ENCODE measurements at places on chromosomes 2 and 18.

- DNase-seq, result no peak
These were observed 414.9 kb upstream of the FSHR start for GRCh38 chr2:49569176-49569575.

GRCh38 chr18:7750966-7751365 is 183.8 kb downstream of the PTPRM start:
- DNase-seq, result no peak

GRCh38 chr18:53948991-53949390 is 275.5 kb downstream of the MBD2 start:
- DNase-seq, result no peak

GRCh38 chr18:78547817-78548216 is 431.8 kb upstream of the SALL3 start:
- no peak for DNase-seq

DNA sequence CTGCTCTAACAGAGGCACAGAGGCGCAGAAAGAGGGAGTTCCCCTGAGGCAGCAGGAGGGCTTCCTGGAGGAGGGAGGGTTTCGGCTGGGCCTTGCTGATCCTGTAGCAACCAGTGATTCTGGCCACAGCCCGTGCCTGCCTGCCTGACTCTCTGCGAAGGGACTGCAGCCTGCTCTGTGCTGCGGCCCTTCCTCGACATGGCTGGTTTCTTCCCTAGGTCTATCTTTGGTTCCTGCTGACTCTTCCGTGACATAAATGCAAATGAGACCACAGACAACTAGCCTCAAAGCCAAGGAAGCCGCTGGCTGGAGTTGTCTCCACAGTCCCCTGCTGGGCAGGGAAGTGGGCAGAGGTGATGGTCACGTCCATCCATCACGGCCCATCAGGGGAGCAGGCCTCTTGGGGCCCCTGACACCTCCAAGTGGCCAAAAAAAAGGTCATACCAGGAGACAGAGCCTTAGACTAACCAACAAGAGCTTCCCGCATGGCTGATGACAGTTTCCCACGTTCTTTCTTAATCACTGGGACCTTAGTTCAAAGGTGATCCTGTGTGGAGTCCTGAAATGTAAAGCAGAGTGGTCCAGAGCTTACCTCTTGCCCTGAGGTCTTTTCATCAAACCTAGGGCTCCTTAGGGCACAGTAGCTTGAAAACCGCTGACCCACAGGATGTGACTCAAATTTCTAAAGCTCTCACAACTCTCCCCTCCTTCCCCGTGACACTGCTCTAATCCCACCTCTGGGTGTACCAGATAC is 55.3 kb downstream of the HS1BP3 start:
- DNase-seq, result no peak

DNA sequence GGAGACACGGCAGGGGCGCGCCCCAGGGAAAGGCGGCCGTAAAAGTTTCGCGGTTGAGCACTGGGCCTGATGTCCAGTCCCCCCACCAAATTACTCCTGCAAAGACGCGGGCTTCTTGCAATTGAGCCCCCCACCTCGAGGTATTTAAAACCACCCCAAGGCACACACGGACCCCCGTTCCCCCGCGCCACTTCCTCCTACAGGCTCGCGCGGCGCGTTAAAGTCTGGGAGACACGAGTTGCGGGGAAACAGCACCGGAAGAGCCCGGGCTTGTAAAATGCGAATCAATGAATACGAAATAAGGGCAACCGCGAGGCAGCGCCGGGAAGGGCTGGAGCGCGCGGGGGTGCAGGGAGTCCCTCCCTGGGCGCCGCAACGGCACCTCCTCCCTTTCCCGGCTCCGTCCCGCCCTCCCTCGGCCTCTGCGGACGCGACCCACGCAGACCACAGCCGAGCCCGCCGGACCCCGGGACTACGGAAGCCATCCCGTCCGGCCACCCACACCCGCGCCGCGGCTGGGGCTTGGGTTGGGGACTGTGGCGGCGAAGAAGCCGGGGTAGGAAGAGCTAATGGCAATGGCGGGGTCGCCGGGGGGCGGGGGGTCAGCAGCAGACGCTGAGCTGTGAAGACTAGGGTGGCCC is 918 bp upstream of the NETO1 start:
- no peak for DNase-seq

GRCh38 chr2:144834998-144835633 is 315.2 kb upstream of the ZEB2 start:
- peak; percentile 24 for DNase-seq

DNA sequence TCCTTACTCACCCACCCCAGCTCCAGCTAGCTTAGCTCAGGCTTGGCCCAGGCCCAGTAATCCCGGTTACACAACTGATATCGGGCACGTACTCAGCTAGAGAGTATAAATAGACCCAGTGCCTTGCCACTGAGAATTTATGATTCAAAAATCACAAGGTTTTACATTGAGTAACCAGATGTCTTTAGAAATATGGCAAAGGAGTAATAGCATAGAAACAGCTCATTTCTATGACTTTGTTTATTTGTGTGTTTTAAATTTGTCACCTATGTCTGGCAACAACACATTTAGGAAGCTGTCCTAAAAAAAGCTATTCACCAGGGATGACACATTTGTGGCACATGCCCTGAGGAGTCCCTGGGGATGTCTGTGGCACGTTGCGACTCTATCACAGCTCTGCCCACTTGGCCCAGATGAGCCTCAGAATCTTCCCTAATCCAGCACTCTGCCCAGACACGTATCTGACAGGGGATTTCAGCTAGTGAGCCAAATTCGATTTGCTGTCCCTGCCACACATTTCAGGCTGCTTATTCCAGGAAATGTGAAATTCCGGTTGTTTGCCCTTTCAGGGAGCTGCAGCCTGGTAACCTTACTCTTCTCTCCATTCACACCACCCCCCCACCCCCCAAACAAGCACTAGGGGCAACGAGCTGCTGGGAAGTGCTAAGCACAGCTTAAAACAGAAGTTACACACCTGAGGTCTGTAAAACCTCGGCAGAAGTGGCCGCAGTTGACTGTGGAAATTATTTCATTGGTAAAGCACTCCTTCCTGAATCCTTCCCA is 85.4 kb upstream of the ZCCHC2 start:
- no peak for DNase-seq

- DNase-seq, result no peak
These were observed 15.7 kb downstream of the MSH6 start for GRCh38 chr2:47798631-47799030.

GRCh38 chr2:216698895-216699294 is 3.5 kb upstream of the IGFBP5 start:
- no peak for DNase-seq

- DNase-seq, result no peak
These were observed 434.2 kb downstream of the MEIS1 start for GRCh38 chr2:66869076-66869475.

- no peak for DNase-seq
These were observed 263.9 kb downstream of the MYCN start for GRCh38 chr2:16204251-16204650.

DNA sequence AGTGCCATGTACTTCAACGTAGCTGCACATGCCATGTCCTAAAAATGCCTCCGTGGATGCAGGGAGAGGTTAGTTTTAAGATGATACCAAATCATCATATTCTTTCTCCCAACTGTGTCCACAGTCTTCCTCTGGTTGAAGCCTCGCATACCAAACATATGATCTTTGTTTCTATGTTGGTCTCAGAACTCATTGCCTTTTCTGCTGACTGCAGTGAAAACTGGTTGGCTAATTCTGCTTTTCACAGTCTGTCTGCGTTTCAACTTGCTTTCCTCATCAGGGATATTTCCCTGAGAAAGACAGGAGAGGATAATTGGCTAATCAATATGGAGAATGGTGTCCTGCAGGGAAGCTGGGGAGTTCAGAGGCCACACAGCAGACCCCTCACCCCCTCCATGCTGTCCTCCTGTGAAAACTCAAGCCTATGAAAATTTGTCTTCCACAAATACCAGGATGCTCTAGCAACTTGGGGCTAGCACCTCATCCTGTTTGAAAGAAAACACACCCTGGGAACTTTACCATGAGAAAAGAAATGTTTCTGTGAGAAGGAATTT is 192.2 kb upstream of the PXDN start:
- no peak for DNase-seq

- no peak for DNase-seq
These were observed 1.6 kb downstream of the SERPINB8 start for GRCh38 chr18:63971320-63972001.

DNA sequence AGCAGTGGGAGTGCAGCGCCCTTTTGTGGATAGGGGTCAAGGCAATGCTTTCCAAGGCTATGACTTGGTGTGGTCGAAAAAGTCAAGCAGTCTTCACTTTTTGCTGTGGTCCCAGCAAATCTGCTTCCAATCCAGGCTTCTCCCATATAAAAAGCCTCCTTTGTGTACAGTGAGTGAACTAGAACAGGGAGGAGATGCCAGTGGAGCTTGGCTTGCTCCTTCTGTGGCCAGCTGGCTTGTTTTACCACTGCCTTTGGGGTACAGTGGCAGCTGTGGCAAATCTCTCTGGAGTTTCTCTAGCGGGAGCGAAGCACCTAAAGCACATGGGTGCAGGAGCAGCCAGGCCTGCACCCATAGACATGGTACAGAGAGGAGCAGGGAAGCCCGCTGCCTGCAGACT is 103.5 kb downstream of the MSH2 start:
- DNase-seq, result no peak

GRCh38 chr2:74221604-74222299 is 23.3 kb downstream of the MTHFD2 start:
- no peak for DNase-seq

GRCh38 chr2:29796446-29796845 is 124.9 kb downstream of the ALK start:
- no peak for DNase-seq

GRCh38 chr2:219733106-219733505 is 105.7 kb downstream of the SLC4A3 start:
- no peak for DNase-seq

GRCh38 chr2:225040142-225040541 is 2.1 kb downstream of the DOCK10 start:
- no peak for DNase-seq

- DNase-seq, result no peak
These were observed 379.6 kb downstream of the HRH4 start for GRCh38 chr18:24840051-24840450.

GRCh38 chr2:106094131-106094841 is 99.8 kb downstream of the UXS1 start:
- DNase-seq, result no peak

DNA sequence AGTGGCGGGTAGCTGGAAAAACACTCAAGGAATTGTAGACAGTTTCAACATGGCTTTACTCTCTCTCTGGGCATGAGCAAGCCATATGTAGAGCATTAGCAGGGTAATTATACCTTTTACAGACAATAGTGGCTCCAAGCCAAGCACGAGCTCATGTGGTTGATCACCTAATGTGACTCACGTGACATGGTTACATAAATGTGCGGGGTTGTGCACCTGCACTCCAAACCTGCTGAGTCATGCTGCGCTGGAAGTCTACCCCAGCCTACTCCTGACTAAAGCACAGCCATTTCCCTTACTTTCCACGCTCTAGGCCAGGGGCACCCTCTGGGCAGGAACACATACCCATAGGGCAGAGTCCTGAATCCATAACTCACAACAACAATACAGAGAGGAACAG is 232.8 kb downstream of the MBD5 start:
- no peak for DNase-seq
